ENCODE measurements at places on chromosomes 12 and 14. TPM values are rescaled to one million over a fixed set of nuclear protein-coding genes. Genes with fewer than 3 reads are reported as not detected.

The CLEC9A gene
- not detected for total RNA-seq

The TAS2R50 gene
- 3.9 TPM for total RNA-seq

The GPR84 gene
- total RNA-seq = not detected

The CYP27B1 gene
- 13.0 TPM for total RNA-seq

GRCh38 chr14:51869411-51870100 lies 9.1 kb downstream of the GNG2 start:
- no peaks in the 10 kb centered on the region for H3K27me3 ChIP-seq
- no peak for DNase-seq
- no peaks in the 10 kb centered on the region for H3K36me3 ChIP-seq

The RNASE7 gene
- total RNA-seq = not detected

DNA sequence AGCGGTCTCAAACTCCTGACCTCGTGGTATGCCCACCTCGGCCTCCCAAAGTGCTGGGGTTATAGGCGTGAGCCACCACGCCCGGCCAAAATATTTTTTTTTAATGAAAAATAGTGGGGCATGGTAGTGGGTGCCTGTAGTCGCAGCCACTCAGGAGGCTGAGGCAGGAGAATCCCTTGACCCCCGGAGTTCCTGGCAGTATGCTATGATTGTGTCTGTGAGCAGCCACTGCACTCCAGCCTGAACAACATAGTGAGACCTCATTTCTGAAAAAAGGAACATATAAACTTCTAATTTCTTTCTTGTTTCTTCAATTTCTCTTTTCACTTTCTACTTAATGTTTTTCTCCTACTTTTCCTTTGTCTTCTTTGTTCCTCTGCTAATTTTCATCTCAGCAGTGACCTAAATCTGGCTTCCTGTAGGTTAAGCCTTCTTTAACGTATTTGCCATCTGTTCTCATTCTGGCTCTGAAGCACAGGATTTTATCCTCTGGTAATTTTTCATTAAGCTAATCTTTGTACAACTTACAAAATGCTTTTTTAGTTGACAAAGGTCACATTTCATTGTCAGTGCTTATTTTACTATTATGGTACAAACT lies 4.5 kb upstream of the RPGRIP1 start:
- DNase-seq = no peak
- H3K36me3 ChIP-seq = no peaks in the 10 kb centered on the region
- no peak overlapping the region for H3K4me3 ChIP-seq
- H3K4me1 ChIP-seq = no peaks in the 10 kb centered on the region
- H3K27me3 ChIP-seq = no peaks in the 10 kb centered on the region

- H3K4me1 ChIP-seq = peaks cover 89% of the 10 kb centered on the region
- no peak overlapping the region for H3K27ac ChIP-seq
- H3K36me3 ChIP-seq = no peaks in the 10 kb centered on the region
- DNase-seq = peak; percentile 62
- H3K27me3 ChIP-seq = no peaks in the 10 kb centered on the region
- no peak overlapping the region for H3K4me3 ChIP-seq
These were observed 84.5 kb downstream of the CHGA start for GRCh38 chr14:93007225-93007997.

DNA sequence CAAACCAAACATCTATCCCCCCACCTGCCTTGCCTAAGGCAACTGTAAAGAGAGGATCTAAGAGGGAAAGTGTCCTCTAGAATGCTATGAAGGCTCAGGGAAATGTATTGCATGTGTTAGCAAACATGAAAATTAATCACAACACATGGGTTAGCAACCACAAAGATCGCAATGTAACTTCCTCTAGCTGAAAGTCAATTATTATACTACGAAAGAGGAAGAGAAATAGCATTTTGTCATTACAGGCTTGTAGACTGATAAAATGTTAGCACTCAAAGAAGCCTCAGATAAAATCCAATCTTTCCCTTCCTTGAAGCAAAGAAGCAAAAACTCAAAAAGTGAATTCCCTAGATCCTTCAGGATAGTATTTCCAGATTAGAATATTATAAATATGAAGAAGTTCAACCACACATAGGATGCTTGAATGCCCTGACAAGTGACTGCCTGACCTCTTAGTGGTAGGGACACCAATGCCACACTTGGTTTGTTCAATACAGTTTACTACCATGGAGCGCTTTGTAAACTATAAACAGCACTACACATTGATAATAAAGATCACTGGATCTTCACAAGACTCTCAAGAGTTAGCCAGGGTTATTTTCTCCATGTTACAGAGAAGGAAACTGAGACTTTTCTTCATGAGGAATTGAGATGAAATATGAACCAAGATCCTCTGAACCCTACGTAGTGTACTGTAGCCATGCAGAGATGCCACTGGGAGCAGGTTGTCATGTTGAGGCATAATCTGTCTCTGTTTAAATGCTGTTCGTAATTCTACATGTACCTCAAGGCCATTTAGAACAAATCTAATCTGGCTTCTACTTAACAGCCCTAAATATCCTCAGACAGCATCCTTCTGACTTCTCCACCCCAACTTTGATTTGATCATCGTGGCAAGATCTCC lies 100.7 kb downstream of the ITPR2 start:
- H3K4me3 ChIP-seq = no peak overlapping the region
- no peak overlapping the region for H3K27ac ChIP-seq
- no peaks in the 10 kb centered on the region for H3K36me3 ChIP-seq
- DNase-seq = no peak

- H3K27me3 ChIP-seq = no peaks in the 10 kb centered on the region
- no peaks in the 10 kb centered on the region for H3K36me3 ChIP-seq
- H3K27ac ChIP-seq = no peak overlapping the region
- no peak overlapping the region for H3K4me3 ChIP-seq
- DNase-seq = no peak
- no peaks in the 10 kb centered on the region for H3K4me1 ChIP-seq
These were observed 171.8 kb downstream of the FLRT2 start for GRCh38 chr14:85701763-85702162.

The PRH2 gene
- not detected for total RNA-seq

- H3K36me3 ChIP-seq = peaks cover 30% of the 10 kb centered on the region
- no peaks in the 10 kb centered on the region for H3K4me1 ChIP-seq
- no peak overlapping the region for H3K4me3 ChIP-seq
These were observed 74.5 kb upstream of the ATF1 start for GRCh38 chr12:50689437-50689836.

DNA sequence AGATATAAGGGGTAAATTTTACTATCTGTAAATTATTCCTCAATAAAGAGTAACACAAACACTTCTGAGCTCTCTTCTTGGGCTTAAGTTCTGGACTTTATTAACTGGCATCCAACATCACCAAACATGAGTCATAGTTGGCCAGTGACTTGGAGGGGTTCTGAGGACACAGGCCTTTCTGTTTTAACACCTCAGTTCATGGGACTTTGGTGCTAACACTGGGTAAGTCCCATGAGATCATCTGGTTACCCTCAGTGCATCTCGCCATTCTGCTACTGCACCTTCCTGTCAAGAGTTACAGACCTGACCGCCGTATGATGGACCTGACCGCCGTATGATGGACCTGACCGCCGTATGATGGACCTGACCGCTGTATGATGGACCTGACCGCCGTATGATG lies 9.9 kb downstream of the SLC15A4 start:
- H3K4me1 ChIP-seq = peaks cover 27% of the 10 kb centered on the region
- H3K27me3 ChIP-seq = no peaks in the 10 kb centered on the region
- no peak for DNase-seq
- H3K4me3 ChIP-seq = no peak overlapping the region
- H3K27ac ChIP-seq = no peak overlapping the region
- H3K36me3 ChIP-seq = peaks cover 3% of the 10 kb centered on the region

DNA sequence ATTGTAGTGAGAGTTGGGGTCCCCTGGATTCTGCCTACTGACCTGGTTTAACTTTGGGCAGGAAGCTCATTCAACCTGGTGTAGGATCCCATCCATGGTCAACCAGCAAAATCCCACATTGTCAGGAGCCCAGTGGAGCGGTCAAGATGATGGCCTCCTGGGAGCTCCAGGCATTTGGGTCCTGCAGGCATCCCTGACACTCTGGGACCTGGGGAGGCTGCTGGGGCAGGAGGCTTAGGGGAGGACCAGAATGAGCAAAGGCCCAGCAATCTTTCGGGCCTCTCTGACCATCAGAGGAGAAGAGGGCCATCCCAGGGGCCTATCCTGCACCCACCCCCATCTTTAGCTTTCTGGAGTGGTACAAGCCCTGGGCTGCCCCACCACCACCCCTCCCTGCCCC lies 104.0 kb downstream of the PRMT8 start:
- H3K27ac ChIP-seq = no peak overlapping the region
- peaks cover 15% of the 10 kb centered on the region for H3K4me1 ChIP-seq
- no peaks in the 10 kb centered on the region for H3K27me3 ChIP-seq
- no peak overlapping the region for H3K4me3 ChIP-seq

The PAX9 gene
- total RNA-seq = 4.9 TPM

DNA sequence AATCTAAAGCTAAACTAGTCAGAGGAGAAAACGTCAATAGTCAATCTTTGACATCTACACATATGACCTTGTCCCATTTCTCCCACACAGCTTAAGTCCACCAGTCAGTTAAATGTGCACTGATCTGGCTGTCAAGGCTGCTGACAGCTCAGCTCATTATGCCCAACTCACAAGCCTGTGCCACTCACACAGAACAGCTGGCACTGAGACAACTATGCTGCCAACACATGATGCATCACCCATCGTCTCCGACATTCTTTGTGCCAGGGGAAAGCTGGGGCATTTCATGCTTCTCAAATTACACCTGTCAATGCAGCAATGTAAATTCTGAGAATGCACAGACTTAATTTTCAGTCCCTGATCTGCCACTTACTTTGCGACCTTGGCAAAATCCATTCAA lies 25.3 kb downstream of the GNS start:
- peak; percentile 28 for DNase-seq
- no peak overlapping the region for H3K27ac ChIP-seq
- no peaks in the 10 kb centered on the region for H3K27me3 ChIP-seq
- peaks cover 3% of the 10 kb centered on the region for H3K4me1 ChIP-seq
- no peak overlapping the region for H3K4me3 ChIP-seq
- H3K36me3 ChIP-seq = peaks cover 31% of the 10 kb centered on the region

- no peak for DNase-seq
- no peaks in the 10 kb centered on the region for H3K27me3 ChIP-seq
- no peak overlapping the region for H3K27ac ChIP-seq
- H3K4me3 ChIP-seq = no peak overlapping the region
- no peaks in the 10 kb centered on the region for H3K4me1 ChIP-seq
These were observed 458.9 kb downstream of the NOVA1 start for GRCh38 chr14:26138764-26139445.

- peak overlapping the region; percentile 77 for H3K27ac ChIP-seq
- H3K4me1 ChIP-seq = peaks cover 24% of the 10 kb centered on the region
- no peak overlapping the region for H3K4me3 ChIP-seq
- peaks cover 12% of the 10 kb centered on the region for H3K36me3 ChIP-seq
- no peak for DNase-seq
These were observed 11.4 kb downstream of the NOPCHAP1 start for GRCh38 chr12:104997541-104997940.

GRCh38 chr14:31258427-31259039 lies 50.9 kb upstream of the HECTD1 start:
- no peak for DNase-seq
- no peaks in the 10 kb centered on the region for H3K27me3 ChIP-seq
- no peaks in the 10 kb centered on the region for H3K36me3 ChIP-seq
- H3K4me1 ChIP-seq = peaks cover 44% of the 10 kb centered on the region
- peak overlapping the region; percentile 28 for H3K27ac ChIP-seq

The FAM181A gene
- total RNA-seq = 0.67 TPM

Data from thyroid gland (tissue), 4 donors.